G401 (cell line): ENCODE measurements at places on chromosomes 16 and 17. TPM values are rescaled to one million over a fixed set of nuclear protein-coding genes. Genes with fewer than 3 reads are reported as not detected.
A peak's percentile ranks its signal among the peaks of the same experiment; 100 is the strongest.

- no peak for DNase-seq
Measured at GRCh38 chr16:12215277-12216105, 239.0 kb downstream of the SNX29 start.

- no peak for DNase-seq
Measured at GRCh38 chr16:67934306-67935100, 2.1 kb downstream of the PSMB10 start.

DNA sequence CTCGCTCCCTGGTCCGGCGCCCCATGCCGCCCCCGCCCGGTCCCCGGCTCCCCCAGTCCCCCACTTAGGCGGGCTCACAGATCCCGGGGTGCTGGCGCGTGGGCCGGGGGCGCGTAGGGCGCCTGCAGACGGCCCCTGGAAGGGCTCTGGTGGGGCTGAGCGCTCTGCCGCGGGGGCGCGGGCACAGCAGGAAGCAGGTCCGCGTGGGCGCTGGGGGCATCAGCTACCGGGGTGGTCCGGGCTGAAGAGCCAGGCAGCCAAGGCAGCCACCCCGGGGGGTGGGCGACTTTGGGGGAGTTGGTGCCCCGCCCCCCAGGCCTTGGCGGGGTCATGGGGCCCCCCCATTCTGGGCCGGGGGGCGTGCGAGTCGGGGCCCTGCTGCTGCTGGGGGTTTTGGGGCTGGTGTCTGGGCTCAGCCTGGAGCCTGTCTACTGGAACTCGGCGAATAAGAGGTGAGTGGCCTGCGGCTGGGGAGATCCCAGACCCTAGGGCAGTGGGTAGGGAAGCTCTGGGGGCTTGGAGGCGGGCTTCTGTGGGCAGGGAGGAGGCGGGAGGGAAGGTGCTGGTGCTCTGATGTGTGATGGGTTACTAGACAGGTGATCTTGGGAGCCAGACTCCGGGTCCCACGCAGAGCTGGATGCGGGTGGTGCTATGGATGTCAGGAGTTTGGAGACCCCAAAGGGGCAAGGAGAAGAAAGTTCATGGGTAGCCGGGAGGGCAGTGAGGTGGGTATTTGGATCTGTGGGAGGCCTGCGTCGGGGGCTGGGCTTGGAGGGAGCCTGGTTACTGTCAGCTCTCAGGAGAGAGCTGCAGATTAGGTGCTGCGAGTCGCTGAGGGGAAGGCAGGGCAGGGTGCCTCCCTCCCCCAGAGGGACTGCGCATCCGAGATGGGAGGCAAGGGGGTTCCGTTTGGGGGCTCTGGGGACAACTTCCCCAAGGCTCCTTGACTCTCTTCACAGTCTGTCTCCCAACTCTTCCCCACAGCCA is 560 bp downstream of the EFNB3 start:
- DNase-seq, result no peak

DNA sequence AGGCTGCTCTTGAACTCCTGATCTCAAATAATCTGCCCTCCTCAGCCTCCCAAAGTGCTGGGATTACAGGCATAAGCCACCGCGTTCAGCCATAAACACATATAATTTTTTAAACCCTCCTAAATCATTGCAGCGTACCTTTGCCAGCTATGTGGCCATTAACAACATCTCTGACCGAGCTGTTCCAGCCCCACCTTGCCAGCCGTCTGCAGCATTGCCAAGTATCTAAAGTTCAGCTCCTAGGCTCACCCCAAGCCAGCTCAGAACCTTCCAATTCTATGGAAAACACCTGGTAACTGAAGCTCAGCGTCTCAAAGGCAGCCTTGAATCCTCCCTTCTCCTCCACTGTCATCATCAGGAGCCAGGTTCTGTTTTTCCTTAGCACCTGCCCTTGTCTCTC is 5.1 kb upstream of the MEIOB start:
- DNase-seq, result no peak

DNA sequence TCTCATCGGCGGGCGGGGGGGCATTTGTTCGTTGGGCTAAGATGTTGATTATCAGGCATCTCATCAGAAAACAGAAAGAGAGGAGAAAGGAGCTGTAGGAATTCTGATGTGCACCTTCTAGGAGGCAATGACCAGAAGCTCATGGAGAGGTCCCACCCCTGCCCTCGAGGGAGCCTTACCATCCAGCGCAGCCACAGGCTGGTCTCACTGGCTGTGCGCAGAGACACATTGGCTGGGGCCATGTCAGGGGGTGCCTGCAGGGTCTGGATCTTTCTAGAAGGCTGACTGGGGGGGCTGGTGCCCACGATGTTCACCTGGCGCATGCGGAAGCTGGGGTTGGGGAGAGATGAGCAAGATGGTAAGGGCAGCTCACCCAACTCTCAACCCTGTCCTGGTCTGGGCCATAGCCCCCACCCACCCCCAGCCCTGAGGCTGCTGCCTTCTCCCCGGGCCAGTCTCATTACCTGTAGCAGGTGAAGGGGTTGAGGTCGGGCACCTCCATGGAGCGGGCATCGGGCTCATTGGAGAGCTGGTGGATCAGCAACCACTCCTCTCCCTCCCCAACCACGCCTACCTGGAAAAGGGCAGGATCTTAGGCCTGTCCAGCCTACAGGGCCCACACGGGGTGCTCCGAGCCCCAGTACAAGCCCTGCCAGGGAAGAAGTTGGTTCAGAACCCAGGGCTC is 86.2 kb upstream of the CDC42EP4 start:
- DNase-seq, result no peak

DNA sequence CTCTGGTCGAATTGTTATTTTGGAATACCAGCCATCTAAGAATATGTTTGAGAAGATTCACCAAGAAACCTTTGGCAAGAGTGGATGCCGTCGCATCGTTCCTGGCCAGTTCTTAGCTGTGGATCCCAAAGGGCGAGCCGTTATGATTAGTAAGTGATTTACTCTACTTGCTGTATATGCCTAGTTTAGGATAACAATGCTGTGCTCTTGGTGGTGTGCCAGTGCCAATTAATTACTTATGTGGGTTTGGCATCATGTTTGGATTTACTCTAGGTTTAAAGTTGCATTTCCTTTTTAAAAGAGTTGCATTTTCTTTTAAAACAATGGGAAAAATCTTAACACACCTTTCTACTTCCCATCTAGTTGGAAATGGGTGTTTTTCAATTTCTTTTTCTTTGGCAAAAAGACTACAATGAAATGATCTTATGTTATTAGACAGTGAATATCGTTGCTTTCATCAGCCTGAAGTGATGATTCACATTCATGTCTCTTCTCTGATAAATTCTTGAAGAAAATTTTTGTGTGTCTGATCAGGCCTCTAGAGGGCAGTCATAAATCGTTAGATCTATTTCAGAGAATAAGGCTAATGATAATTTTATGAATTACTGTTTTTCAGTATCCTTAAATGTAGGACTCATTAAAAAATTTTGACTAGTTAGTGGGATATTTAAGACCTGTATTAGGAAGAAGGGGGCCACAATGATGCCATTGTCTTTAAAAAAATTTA is 5.6 kb downstream of the SF3B3 start:
- DNase-seq, result peak; percentile 73

- no peak for DNase-seq
Measured at GRCh38 chr17:75542728-75543336, 17.3 kb downstream of the LLGL2 start.

GRCh38 chr16:10979717-10980601 is 35.6 kb downstream of the CLEC16A start:
- peak; percentile 49 for DNase-seq

DNA sequence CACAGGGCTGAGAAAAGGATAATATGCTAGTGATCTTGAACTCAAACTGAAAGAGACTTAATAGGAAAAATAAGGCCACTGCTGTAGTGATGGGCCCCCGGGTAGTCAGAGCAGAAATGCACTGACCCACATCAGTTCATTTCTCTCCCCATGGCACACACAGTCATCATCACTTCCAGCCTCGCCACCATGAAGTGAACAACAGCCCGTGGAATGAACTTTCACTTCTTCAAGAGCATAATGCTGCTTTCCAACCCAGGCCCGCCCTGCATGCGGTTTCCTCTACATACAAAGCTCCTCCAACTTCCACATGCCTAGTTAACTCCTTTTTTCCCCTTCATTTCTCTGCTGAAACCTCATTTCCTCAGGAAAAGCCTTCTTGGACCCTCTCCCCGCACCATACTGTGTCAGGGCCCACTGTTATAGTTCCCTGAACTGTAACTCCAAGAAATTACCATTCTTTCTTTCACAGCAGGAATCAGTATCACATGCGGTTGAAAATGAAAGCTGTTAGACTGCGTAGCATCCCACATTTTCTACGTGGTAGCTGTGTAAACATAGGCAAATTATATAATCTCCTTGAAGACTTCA is 65.8 kb upstream of the SMIM36 start:
- DNase-seq, result peak; percentile 5

DNA sequence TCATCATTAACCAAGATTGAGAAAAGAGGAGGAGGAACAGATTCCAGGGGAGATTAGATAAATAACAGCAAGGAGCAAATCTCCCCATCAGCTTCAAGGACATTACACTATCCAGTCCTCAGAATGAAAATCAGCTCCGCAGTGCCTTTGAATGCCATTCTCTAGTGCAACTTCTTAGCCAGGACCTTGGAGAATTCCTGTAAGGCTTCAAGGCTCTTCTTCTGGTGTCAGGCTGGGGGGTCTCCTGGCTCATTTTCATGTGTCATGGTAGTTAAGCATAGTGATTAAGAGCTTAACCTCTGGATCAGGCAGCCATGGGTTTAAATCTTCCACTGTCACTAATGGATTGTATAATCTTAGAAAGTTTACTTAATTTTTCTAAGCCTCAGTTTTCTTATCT is 137.3 kb upstream of the CCL2 start:
- no peak for DNase-seq

GRCh38 chr17:78242024-78242742 is 10.8 kb downstream of the TMEM235 start:
- no peak for DNase-seq

DNA sequence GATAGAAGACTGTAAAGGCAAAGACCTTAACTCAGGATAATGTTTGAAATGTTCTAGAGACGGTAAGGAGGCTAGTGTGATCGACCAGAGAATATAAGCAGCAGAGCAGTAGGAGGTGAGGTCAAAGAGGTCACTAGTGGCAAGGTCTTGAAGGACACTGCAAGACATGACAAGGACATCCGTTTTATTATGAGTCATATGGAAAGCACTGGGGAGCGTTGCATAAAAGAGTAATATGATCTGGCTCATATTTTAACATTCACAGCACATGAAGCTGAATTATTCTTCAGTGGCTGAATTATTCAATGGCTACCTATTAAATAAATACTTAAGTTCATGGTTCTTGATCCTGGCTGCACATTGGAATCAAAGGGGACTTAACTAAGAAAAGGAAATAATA is 123.7 kb downstream of the SOX9 start:
- no peak for DNase-seq

DNA sequence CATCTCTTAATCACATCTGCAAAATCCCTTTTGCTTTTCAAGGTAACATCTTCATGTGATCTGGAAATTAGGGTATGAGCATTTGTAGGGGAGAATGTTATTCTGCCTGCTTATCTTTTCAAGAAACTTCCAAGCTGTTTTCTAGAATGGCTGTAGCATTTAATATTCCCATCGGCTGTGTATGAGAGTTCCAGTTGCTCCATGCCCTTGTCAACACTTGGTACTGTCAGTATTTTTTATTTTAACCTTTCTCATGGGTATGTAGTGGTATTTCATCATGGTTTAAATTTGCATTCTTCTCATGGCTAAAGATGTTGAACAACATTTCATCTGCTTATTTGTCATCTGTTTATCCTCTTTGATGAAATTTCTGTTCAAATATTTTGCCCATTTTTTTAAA is 90.6 kb upstream of the HLF start:
- DNase-seq, result no peak

DNA sequence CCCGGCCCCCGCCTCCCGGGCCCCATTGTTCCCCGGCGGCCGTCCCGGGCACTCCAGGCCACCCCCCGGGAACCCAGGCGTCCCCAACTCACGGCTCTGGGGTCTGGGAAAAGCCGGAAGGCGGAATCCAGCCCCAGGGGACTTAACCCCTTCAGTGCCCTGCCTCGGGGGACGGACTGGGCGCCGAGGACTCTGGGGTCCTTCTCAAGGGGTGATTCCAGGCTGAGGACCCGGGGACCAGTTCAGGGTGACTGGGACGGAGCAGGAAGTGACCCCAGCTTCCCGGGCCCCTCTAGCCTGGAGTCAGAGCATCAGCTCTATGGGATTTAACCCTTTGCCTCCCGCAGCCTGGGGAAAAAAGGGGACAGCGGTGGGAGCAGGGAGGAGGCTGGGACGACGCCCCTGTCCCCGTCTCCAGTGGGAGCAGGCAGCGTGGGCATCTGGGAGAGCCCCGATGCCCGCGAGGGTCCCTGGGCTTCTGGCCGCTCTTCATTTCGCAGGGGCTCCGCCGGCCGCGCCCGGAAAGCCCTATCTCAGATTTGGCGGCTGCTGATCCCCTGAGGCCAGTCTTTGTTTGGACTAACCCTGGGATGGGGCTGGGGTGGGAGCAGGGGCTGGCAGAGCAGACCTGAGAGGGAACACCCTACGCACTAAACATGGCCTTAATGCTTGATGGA is at the start of gene ZNF629:
Gene ZNF629, minus strand, starts transcription at position 270 of the 677 bp plus-strand sequence. CDS start 2,723 bp downstream, outside the sequence.
- peak; percentile 86 for DNase-seq

DNA sequence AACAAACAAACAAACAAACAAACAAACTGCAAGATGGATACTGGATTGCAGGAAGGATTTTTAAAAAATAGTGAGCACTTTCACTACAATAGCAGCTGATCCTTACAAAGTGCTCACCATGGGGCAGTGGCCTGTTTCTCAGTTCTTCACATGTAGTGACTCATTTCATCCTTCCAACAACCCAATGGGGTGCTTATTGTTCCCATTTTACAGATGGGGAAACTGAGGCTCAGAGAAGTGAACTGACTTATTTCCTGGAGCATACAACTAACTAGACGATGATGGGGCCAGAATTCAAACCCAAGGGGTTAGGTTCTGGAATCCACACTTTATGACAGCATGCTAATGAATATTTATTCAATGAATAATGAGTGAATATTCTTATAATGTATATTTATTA is 61.2 kb downstream of the MYH11 start:
- DNase-seq, result no peak

GRCh38 chr16:19093631-19094541 is 19.9 kb upstream of the ITPRIPL2 start:
- no peak for DNase-seq

DNA sequence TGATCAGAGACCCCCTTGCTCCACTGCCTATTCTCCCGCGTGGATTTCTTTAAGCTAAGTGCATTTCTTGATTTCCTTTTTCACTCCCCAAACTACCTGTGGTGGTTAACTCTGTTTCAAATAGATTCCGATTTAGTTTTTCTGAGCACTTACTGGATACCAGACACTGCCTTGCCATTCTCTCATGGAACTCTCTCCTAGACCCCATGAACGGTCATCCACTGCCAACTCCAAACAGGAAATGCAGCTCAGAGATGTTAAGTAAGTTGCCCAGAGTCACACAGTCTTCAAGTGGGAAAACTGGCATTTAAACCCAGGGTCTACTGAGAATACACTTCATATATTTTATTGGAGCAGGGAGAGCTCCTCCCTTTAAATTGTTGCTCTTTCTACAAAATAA is 199.4 kb downstream of the MAF start:
- no peak for DNase-seq

Gene MPDU1
- total RNA-seq, result 151 and 157 TPM in 2 replicates

Gene EPX
- total RNA-seq, result not detected in 2 replicates

Gene TBC1D3I
- not detected in 2 replicates for total RNA-seq

Gene ANKRD40CL
- total RNA-seq, result not detected in 2 replicates

Gene ATP2A3
- total RNA-seq, result 4.2 and 4.5 TPM in 2 replicates

Gene KRT33B
- not detected in 2 replicates for total RNA-seq

Gene COG4
- total RNA-seq, result 79.5 and 97.0 TPM in 2 replicates

Gene NPIPB12
- 2.5 and 3.0 TPM in 2 replicates for total RNA-seq

Gene EVI2A
- total RNA-seq, result not detected in 2 replicates

Gene PSMD7
- total RNA-seq, result 70.9 and 92.1 TPM in 2 replicates
